Stomach (tissue), 19 donors: ENCODE measurements at places on chromosomes 11 and 22. TPM values are rescaled to one million over a fixed set of nuclear protein-coding genes. Genes with fewer than 3 reads are reported as not detected.

Gene OR10D3
- not detected for polyA plus RNA-seq

Gene NEFH
- not detected for polyA plus RNA-seq

Gene APOA5
- polyA plus RNA-seq, result not detected

Gene OVOL1
- 0.92 TPM for polyA plus RNA-seq

Gene APOL5
- not detected for polyA plus RNA-seq
